Left colon (tissue), 2 donors: ENCODE measurements at places on chromosomes 1 and 21. TPM values are rescaled to one million over a fixed set of nuclear protein-coding genes. Genes with fewer than 3 reads are reported as not detected.

NID1 gene
- 24.6 TPM for total RNA-seq

GRCh38 chr1:229281339-229281926 lies 10.5 kb downstream of the RAB4A start:
- no peak for DNase-seq

DNA sequence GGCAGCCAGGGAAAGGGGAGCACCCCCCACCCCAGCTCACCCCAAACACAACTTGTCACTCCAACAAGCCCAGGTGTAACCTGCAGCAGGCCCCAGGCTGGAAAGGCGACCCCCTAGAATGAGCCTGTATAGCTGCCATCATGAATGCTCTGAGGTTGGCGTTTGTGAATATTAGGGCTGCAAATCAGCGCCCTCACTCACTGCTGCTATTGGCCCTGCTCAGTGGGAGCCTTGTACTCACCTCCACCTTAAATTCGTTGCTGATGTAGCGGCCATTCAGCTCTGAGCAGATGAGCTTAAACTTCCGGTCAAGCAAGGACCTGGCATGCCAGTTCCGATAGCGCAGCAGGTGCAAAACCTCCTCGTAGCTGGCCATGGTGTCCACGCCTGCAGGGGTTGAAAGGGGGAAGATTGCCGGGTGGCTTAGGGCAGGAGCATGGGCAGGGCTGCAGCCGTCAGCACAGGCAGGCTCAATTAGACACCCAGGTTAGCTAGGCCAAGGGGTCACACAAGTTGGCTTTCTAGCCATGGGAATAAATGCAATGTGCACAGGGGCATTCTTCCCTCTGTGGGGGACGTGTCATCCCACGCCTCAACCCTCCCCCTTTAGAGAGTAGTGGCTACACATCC lies 81.7 kb downstream of the PIK3CD start:
- no peak for DNase-seq

DNA sequence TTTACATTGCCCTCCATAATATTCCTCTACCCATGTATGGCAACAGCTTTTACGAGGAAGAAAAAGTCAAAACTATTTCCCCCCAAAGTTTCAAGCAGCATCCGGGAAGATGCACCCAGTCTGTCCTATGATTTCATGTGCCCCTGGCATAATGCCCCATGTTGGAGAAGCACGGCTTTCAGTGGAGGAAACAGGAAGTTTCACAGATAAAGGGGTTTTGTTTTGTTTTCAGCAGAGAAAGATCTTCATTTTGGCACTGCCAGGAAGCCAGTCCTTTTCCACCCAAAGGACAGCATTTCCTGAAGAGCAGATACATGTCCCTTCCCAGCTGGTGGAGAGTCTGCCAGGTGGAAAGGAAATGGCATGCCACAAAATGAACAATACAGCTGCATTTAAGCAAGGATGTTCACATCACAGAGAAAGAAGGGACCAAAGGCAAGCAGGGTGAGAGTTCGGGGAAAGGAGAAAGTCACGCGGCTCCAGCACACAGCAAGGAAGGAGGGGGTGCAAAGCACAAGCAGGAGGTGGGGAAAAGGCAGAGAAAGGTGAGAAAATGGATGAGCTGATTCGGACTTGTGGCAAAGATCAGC lies 95.3 kb upstream of the HIVEP3 start:
- no peak for DNase-seq

CXADR gene
- total RNA-seq, result 79.2 TPM

DNA sequence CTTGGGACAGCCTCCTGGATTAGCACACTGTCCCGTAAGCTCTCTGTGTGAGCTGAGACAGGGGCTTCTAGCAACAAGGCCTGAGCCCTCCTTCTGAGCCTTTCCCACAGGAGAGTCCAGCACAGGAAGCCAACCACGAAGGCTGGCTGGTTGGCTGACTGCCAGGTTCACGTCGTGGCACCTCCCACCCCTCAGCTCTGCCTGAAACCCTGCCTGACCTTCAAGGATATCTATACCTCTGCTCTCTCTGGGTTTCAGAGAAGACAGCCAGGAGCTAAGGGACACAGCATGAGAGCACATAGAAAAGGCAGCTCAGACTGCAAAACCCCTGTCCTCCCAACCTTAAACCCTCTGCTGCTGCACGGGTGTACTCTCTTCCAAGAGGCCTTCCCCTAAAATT lies 13.9 kb downstream of the DLGAP3 start:
- DNase-seq, result no peak

DNA sequence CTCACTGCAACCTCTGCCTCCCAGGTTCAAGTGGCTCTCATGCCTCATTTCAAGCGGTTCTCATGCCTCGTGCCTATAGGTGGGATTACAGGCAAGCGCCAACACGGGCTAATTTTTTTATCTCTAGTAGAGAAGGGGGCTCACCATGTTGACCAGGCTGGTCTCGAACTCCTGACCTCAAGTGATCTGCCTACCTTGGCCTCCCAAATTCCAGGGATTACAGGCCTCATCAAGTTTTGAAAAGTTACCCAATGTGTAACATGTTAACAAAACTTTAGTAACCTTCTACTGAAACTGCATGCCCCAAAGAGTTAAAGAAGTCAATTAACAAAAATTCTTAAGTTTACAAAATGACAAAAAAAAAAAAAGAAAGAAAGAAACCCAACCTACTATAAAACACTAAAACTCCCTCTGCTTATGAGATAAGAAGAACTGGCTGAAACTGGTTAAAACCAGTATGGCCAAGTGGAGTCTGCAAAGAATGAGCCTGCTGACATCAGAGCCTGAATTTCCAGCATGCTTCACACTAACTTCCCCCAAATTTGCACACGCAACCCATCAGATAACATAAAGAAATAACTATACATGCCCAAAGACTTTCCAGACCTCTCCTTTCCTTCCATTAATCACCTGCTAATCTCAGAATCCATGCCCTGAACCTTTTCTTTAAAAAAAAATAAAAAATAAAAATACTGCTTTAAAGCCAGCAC lies 25.5 kb upstream of the PSMG1 start:
- no peak for DNase-seq

GRCh38 chr1:89064632-89065031 lies 376 bp downstream of the GBP1 start:
- DNase-seq, result no peak

DNA sequence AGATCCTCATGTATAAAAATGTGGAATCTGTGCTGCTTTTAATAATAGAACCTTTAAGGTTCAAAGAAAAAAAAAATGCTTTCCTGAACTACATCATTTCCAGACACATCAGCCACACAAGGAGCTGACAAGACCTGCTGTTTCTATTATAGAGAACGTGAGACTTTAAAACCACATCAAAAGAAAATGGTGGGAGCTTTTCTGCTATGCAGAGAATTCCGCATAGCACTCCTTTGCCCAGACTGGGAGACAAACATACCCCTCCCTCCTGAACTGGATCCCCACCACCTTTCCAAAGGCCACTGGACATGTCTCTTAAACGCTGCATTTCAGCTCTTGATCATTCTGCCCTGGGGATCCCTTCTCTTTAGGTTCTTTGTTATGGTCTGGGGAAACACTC lies 41.9 kb downstream of the TRIT1 start:
- DNase-seq, result no peak

CD1D gene
- 8.2 TPM for total RNA-seq

DNA sequence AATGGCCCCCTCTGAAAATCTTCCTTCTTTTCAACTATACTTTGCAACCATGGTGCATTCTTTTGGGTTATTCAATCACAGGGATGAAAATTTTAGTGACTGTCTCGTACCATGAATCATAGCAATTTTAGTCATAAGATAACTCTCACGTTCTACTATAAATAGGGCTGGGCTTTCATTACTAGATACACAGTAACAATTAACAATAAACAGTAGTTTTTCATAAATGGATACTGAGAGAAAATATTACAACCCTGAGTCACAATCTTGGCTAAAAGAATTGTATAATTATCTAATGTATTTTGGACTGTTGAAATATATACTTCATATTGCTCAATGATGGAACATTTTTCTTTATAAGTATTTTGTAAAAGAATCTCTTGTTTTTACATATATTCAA lies 96.1 kb downstream of the TEX35 start:
- DNase-seq, result no peak

TMPRSS15 gene
- not detected for total RNA-seq

DNA sequence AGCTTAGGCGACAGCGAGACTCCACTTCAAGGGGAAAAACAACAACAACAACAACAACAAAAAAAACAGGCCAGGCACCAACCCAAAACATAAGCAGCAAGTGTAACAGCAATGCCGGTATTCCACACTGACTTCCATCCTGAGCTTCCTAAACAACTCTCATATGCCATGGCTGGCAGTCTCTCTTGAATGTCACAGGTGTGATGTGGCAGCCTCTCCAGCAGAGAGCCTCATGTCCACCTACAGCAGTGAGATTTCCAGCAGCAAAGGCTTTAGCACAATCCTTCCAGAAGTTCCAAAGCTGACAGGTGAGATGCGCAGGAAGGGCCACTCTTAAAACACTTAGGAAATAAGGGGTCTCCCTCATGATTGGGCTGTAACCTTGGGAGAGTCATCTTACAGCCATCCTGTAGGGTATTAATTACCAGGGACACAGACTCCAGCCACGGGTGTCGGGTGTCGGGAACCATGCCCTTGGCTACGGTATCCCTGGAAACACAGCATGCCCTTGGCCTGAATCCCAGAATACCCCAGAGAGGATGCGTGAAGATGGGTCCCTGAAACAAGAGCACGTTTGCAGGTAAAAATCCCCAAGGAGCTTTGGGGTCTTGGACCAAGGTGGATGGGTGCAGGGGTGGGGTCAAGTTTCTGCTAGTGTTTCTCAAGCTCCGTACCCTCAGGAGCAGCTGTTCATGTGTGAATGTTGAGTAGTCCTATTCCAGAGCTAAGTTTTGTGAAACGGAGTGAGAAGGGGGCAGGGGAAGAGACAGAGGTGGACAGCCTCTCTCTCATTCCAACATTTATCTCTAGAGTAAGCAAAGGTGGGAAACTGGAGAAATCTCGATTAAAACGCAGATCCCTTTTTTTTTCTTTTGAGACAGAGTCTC lies 31.4 kb downstream of the CLSTN1 start:
- DNase-seq, result no peak

- no peak for DNase-seq
Measured at GRCh38 chr1:244955661-244956060, 91.3 kb upstream of the HNRNPU start.

GRCh38 chr1:182777386-182777785 lies 12.2 kb upstream of the NPL start:
- no peak for DNase-seq

GRCh38 chr21:28767523-28767922 lies 225.2 kb downstream of the LTN1 start:
- no peak for DNase-seq

DNA sequence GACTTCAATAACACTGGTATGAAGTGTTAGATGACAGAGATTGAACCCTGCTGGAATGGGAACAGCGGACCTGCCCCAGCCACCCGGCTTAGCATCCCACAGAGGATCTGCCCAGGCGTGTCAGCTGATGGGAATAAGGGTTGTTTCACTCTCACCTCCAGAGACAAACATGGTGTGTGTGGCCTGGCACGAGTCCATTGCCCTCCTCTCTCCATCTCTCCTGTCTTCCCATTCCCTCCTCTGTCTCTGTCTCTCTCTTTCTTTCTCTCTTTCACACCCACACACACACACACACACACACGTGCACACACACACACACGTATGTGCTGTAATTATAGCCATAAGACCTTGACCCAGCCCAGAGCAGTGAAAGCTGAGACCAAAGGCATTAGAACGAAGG lies 200.2 kb downstream of the HIVEP3 start:
- DNase-seq, result no peak

DNA sequence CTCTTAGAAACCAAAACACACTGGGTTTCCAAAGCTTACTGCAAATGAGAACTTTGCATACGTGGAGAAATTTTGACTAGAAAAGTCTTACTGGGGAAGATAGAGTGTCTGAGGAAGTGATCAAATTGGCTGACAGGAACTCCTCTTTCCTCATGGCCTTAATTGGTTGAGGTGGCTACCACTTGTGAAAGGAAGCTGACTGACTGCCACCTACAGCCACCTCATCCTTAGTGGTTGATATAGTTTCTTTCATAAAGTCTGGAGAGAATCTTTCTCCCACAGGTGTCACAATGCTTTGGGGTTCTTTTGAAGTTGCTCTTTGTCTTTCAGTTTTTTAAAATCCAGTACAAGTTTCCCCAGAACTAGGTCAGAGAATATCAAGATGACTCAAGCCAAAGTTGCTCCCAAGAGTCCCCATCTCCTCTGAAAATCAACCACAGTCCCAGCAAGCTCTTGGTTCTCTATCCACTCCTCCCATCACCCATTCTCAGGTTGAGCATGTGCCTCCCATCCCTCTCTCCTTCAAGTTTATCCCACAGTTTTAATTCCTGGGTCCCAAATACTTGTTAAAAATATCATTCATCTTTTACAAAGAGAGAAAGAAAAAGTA lies 43.3 kb downstream of the GPR88 start:
- no peak for DNase-seq

- peak; percentile 87 for DNase-seq
Measured at GRCh38 chr1:6962996-6963911, 178.0 kb downstream of the CAMTA1 start.

MYBPH gene
- total RNA-seq, result not detected

- DNase-seq, result no peak
Measured at GRCh38 chr1:206915030-206915735, 6.6 kb downstream of the FCMR start.

GRCh38 chr1:178238722-178239510 lies 145.0 kb downstream of the RASAL2 start:
- DNase-seq, result no peak

GRCh38 chr1:175538442-175538841 lies 205.0 kb downstream of the TNR start:
- DNase-seq, result no peak

DNA sequence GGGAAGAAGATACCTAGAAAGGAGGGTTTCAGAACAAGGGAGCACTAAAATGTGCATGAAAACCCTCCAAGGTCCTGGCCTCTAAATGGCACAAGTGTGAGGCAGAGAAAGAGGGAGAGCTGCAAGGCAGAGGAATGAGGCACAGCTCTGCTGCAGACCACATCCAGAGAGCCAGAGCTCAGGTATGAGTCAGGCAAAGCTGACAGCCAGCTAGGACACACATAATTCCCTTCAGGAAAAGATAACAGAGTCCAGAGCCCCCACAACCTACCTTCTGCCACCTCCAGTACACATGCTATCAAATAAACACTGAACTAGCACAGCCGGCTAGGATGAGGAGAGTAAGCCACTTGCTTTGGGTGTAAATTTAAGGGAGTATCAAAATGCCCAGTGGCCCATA lies 62.2 kb downstream of the HSF2BP start:
- no peak for DNase-seq
